NCI-H1436 treated with DMSO at 0.1 percent for 48 hours (cell line): ENCODE measurements at places on chromosomes 13 and 19.

DNA sequence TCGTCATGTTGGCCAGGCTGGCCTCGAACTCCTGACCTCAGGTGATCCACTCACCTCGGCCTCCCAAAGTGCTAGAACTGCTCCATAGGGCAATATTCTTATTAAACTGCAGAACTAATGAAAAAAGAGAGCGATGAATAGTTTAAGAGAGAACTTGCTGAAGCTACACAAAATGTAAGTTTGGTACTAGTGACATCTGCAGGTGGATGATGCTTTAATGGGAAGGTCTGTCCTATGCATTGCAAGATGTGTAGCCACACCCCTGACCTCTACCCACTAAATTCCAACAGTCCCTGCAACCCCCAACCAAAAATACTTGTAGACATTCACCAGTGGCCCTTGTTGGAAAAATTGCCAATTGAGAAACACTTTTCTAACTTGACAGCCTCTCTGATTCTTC is 117.8 kb downstream of the NALCN start:
- no peak for DNase-seq

- DNase-seq: no peak
Observed at GRCh38 chr13:23588666-23589065, 18.5 kb downstream of the TNFRSF19 start.

DNA sequence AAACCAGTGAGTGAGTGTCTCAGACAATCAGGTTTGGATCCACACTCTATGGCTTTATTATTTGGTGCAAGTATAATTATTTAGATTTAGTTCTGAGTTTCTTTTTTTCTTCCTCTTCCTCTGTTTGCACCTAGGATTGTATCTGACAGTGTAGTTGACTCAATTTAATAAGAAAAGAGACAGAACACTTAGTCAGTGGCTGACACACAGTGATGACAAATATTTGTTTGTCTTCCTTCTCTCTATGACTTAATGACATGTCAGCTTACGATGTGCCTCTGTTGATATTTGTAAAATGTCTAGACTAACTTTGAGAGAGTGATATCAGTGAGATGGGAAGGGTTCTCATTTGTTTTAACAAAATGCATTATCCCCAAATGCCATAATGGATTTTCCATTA is 129.5 kb upstream of the SLC10A2 start:
- DNase-seq: no peak

DNA sequence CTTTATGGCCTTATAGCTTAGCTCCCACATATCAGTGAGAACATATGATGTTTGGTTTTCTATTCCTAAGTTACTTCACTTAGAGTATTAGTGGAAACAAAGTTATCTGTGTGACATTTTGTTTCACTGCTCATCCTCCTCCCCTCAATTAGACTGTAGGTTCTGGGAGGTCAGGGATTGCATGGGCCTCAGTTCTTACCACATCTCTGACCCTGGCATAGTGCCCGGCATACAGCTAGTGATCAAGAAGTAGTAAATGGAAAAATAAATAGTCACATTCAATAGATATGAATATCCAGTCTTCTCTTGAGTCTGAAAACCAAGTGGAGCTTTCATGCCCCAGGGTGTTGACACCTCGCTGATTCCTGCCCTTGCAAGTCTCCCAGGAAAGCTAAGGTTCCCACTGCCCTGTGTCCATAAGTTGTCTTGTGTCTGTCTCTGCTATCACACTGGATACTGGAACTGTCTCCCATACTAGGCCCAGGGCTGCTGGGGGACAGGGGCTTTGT is 249.5 kb upstream of the TSHZ3 start:
- no peak for DNase-seq

GRCh38 chr13:75881109-75881775 is 245.1 kb downstream of the LMO7 start:
- DNase-seq: no peak
